ENCODE measurements at places on chromosomes 4 and X. TPM values are rescaled to one million over a fixed set of nuclear protein-coding genes. Genes with fewer than 3 reads are reported as not detected.

SH3RF1 gene
- total RNA-seq, result 10.8 TPM

FAM47A gene
- not detected for total RNA-seq

FRYL gene
- total RNA-seq, result 48.4 TPM

STPG2 gene
- 2.0 TPM for total RNA-seq

- peaks cover 2% of the 10 kb centered on the region for H3K4me1 ChIP-seq
- no peak for DNase-seq
- H3K4me3 ChIP-seq, result no peak overlapping the region
- H3K27me3 ChIP-seq, result no peaks in the 10 kb centered on the region
Measured at GRCh38 chr4:11439836-11440235, 11.1 kb upstream of the HS3ST1 start.

- no peaks in the 10 kb centered on the region for H3K27me3 ChIP-seq
- H3K27ac ChIP-seq, result no peak overlapping the region
- H3K4me1 ChIP-seq, result peaks cover 22% of the 10 kb centered on the region
- no peaks in the 10 kb centered on the region for H3K36me3 ChIP-seq
- DNase-seq, result no peak
Measured at GRCh38 chr4:76702440-76703122, 195.4 kb downstream of the SOWAHB start.

DNA sequence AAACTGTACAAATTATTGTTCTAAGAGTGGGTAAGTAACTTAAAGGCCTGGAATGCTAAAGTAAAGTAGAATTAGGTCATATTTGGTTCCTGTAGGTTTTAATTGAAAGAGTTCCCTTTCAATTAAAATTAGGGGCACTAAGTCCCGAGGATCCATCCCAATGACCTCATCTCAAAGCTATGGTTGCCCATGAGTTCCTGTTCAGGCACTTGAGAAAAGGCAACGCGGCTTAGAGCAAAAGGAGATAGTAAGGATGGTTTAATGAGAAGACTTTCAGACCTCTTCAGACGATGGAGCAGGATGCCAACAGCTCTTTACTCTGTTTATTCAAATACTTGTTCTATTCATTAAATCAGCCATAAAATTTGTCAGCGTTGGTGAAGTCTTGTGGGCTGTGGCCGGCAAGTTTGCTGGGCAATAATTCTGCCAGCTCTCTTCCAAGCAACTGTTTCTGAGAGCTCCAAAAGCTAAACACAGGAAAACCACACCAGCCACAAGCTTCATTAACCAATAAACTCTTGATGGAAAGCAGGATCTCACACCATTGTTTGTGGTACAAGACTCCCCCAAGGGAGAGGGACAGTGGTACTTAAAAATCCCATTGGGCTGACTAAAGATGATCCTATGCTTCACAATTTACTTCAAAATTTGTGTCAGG is 167.4 kb downstream of the COL4A6 start:
- H3K36me3 ChIP-seq, result no peaks in the 10 kb centered on the region
- H3K27me3 ChIP-seq, result no peaks in the 10 kb centered on the region
- H3K4me3 ChIP-seq, result no peak overlapping the region
- no peak overlapping the region for H3K27ac ChIP-seq

DNA sequence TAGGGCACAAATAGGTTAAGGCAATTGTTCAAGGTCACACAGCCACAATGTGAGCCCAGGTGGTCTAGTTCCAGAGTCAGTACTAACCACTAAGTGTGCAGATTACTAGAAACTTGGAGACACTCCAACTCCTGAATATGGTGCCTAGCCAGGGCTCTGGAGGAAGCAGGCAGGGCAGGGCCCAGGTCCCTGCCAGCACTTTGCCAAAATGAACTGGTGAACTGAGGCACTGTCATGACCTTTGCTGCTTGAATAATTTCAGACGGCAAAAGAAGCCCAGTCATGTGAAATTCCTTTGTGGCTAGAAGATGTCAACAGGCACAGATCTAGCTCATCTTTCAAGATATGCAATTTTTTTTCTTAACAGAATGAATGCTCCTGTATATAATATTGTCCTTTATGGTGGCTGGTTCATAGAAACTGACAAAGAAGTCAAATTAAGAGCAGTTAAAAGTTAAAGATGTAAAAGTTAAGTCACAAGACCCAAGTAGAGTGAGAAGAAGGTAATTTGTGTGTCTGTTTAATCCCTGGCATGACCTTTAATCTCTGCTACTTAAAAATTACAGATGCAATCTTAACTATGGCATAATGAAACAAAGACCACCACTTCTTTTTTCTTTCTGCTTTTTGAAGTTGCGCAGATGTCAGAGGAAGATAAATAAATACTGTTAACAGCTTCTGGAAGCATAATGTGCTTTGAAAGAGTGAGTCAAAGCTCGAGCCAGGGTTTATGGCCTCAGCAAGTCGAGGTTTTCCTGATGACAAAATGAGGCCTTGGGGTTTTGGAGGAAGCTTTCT is 54.1 kb downstream of the SHROOM3 start:
- no peak for DNase-seq
- H3K4me1 ChIP-seq, result no peaks in the 10 kb centered on the region
- H3K27ac ChIP-seq, result no peak overlapping the region

DNA sequence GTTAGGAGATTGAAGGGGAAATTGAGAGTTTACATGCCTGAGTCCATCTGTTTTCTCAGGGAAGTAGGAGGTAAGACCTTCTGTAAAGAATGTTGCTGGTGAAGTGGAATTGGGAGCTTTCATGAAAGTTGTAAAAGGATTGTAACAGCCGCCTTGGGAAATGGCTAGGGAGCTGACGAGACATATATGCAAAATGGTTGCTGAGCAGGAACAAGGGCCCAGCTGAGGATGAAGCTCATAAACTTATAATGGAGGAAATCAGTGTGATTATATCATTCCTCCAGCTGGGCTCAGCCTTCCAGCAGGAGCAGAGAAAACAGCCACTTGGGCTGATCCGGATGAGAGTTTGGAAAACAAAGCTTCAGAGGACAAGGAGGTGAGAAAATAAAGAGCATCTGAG is 208.7 kb downstream of the MAPK10 start:
- no peak for DNase-seq
- no peak overlapping the region for H3K27ac ChIP-seq
- no peaks in the 10 kb centered on the region for H3K27me3 ChIP-seq
- no peak overlapping the region for H3K4me3 ChIP-seq

DNA sequence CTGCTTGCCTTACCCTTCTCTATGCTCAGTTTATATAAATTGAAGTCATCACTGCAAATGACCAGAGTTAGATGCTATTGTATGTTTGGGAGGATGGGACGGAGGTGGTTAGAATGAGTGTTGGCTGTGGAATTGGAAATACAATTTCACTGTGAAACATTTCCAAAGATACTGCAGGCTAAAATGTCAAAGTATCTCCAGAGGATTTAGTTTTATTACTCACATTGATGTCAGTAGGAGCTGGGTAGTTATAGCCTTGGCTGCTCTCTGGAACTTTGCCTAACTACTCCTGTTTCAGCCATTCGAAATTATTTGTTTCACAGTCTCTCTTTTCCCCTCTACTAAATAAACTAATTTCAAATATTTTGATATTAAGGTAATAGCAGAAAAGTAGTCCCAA is 92.6 kb upstream of the PPP3CA start:
- no peaks in the 10 kb centered on the region for H3K36me3 ChIP-seq
- no peak overlapping the region for H3K4me3 ChIP-seq

DNA sequence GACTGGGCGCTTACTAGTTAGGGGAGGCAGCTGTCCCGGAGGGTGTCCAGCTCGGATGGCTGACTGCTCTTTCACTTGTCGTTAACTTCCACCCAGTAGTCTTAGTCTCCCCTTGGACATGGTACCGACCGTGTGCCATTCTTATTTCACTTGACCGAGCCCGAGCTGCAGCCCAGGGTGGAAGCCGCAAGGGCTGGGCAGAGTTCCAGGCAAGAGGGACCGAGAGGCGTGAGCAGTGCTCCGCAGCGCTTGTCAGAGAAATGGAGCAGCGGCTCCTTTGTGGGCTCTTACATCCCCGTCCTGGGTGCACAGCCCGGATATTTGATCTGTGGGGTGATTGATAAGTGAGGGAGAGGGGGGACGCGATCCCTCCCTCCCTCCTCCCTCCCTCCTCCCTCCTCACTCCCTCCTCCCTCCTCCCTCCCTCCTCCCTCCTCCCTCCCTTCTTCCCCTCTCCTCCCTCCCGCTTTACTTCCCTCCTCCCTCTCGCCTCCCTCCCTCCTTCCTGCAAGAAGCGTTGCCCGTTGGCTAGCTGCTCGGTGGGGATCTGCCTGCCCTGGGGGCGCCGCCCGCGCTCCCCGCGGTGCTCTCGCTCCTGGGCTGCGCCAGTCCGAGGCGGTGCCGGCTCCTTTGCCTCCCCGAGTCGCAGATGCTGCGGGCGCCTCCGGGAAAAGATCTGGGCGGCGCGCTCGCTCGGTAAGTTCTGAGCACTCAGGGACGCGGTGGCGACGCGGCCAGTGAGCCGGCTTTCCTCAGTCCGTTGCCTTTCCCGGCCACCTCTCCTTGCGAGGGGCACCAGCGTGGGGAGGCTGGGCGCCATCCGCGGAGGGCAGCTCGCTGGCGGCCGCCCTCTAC is at the start of gene SLITRK2:
SLITRK2 (plus strand) TSS at position 499 of the 855 bp plus-strand sequence. CDS start 4,597 bp downstream, outside the sequence.
- peak within 1 kb of the TSS; percentile 53 for H3K4me3 ChIP-seq
- no peaks in the 10 kb centered on the region for H3K36me3 ChIP-seq
- no peak for DNase-seq
- no peak within 1 kb of the TSS for H3K27ac ChIP-seq
- peaks cover 4% of the 10 kb centered on the region for H3K4me1 ChIP-seq

GRCh38 chr4:151553874-151554273 is 144.9 kb downstream of the FHIP1A start:
- H3K27ac ChIP-seq, result no peak overlapping the region
- no peaks in the 10 kb centered on the region for H3K36me3 ChIP-seq
- no peak for DNase-seq
- H3K27me3 ChIP-seq, result no peaks in the 10 kb centered on the region

DNA sequence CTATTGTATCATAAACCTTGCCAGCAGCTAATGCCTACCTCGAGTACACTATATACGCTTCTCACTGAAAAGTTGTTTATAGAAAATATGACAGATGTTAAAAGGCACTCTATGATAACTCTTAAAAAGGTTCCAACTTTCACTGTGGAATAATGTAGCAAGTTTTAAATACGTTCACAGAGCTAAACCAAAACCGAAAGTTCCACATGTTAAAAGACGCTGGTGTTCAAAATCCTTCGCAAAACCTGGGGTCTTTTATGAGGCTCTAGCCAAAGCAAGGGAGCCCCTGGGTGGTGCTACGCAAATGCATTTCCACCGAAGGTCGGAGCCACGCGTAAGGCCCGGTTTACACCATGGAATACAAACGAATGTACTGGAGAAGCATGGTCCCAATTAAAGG is 103.7 kb upstream of the TENM3 start:
- no peak for DNase-seq
- no peak overlapping the region for H3K27ac ChIP-seq
- peaks cover 20% of the 10 kb centered on the region for H3K4me1 ChIP-seq
- H3K36me3 ChIP-seq, result no peaks in the 10 kb centered on the region
- H3K4me3 ChIP-seq, result no peak overlapping the region

GRCh38 chr4:86261636-86262035 is 98.2 kb downstream of the MAPK10 start:
- H3K4me1 ChIP-seq, result no peaks in the 10 kb centered on the region
- H3K27ac ChIP-seq, result no peak overlapping the region
- no peaks in the 10 kb centered on the region for H3K36me3 ChIP-seq
- no peak overlapping the region for H3K4me3 ChIP-seq
- DNase-seq, result no peak

DNA sequence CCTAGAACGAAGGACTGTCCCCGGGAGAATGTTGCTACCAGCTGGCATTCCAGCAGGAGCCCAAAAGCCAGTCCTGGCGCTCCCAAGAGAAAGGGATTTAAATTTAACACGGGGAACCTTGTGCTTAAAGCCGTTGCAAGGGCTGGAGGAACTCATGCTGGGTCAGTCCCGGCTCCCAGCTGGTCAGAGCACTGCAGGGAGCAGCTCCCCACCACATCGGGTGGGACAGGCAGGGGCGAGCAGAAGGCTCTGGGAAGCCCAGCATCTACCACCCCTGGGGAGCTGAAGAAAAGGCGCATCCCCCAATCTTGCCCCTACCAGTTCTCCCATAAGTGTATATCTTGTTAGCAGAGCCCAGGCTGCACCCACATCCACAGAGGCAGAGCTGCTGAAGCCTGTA is 15.7 kb downstream of the CFAP99 start:
- no peak for DNase-seq
- no peaks in the 10 kb centered on the region for H3K4me1 ChIP-seq
- no peaks in the 10 kb centered on the region for H3K27me3 ChIP-seq
- no peak overlapping the region for H3K4me3 ChIP-seq
- H3K36me3 ChIP-seq, result no peaks in the 10 kb centered on the region
- H3K27ac ChIP-seq, result no peak overlapping the region

- DNase-seq, result no peak
- no peaks in the 10 kb centered on the region for H3K36me3 ChIP-seq
- no peak overlapping the region for H3K27ac ChIP-seq
- no peaks in the 10 kb centered on the region for H3K4me1 ChIP-seq
Measured at GRCh38 chr4:57369446-57369845, 259.3 kb upstream of the IGFBP7 start.

DNA sequence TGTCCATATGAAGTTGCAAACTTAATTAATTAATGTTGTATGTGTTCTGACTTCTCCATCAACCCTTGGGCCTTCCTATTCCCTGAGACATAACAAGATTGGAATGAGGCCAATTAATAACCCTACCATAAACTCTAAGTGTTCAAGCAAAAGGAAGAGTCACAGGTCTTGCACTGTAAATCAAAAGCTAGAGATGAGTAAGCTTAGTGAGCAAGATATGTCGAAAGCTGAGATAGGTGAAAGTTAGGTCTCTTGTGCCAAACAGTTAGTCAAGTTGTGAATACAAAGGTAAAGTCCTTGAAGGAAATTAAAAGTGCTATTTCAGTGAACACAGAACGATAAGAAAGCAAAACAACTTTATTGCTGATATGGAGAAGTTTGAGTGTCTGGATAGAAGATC is 58.2 kb upstream of the GPRIN3 start:
- H3K27me3 ChIP-seq, result no peaks in the 10 kb centered on the region
- H3K36me3 ChIP-seq, result no peaks in the 10 kb centered on the region
- H3K27ac ChIP-seq, result no peak overlapping the region

DNA sequence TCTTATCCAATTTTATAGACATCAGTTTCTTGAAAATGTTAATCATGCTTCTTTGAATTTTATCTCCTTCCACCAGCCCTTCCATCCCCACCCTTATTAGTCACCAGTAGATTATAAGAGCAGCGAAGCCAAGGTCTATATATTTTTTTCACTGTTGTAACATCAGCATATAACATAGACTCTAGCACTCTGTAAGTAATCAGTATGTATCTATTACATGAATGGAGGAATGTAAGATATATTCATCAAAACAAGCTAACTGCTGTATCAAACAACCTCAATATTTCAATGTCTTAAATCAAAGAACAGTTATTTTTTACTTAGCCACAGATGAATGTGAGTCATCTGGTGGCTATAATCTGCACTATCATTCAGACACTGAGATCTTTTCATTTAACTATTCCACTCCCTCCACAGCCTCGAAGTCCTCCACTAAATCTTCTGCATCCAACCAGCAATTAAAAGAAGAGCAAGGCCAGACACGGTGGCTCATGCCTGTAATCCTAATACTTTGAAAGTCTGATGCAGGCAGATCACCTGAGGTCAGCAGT is 178.9 kb downstream of the CENPC start:
- no peak for DNase-seq
- peak overlapping the region; percentile 60 for H3K27ac ChIP-seq
- no peaks in the 10 kb centered on the region for H3K27me3 ChIP-seq

All from suprapubic skin (tissue), 4 donors.